ENCODE measurements at places on chromosomes 11 and 22. TPM values are rescaled to one million over a fixed set of nuclear protein-coding genes. Genes with fewer than 3 reads are reported as not detected.

Gene POU2AF2
- total RNA-seq: not detected

- DNase-seq: no peak
These were observed 234.5 kb upstream of the TBCEL start for GRCh38 chr11:120789391-120789790.

- DNase-seq: peak; percentile 26
These were observed 18.7 kb upstream of the JHY start for GRCh38 chr11:122863704-122864326.

Gene BATF2
- total RNA-seq: not detected

Gene NXPE4
- not detected for total RNA-seq

GRCh38 chr11:84476581-84476980 lies 1150.6 kb downstream of the DLG2 start:
- no peak for DNase-seq

- DNase-seq: no peak
These were observed 19.7 kb downstream of the GRAMD4 start for GRCh38 chr22:46639843-46640242.

- no peak for DNase-seq
These were observed 110.0 kb downstream of the TIMP3 start for GRCh38 chr22:32911503-32911902.

Gene OR5D14
- not detected for total RNA-seq

- no peak for DNase-seq
These were observed 47.9 kb downstream of the PPP6R3 start for GRCh38 chr11:68508425-68508824.

GRCh38 chr22:50367778-50368500 lies 24.8 kb downstream of the PPP6R2 start:
- DNase-seq: no peak

- no peak for DNase-seq
These were observed 237.2 kb downstream of the LRRC4C start for GRCh38 chr11:41222236-41222635.

- no peak for DNase-seq
These were observed 28.5 kb downstream of the RPUSD4 start for GRCh38 chr11:126182787-126183445.

DNA sequence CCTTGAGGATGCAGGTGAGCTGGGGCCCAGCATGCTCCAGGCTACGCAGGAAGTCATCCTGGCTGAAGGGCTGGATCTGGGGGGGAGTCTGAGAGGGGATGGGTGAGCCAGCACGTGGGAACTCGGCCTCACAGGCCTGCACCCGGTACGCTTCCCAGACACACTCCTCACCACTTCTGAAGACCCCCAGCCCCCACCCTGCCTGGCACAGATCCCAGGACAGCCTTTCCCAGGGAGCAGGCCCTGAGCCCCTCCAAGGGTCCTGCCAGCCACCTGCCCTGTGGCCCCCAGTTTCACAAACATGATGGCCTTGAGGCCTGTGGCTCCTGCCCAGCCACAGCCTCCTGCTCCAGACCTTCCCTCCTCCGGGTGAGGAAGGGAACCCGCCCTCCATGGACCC lies 5.6 kb upstream of the PLXNB2 start:
- no peak for DNase-seq

Gene DAGLA
- total RNA-seq: 0.15 TPM

DNA sequence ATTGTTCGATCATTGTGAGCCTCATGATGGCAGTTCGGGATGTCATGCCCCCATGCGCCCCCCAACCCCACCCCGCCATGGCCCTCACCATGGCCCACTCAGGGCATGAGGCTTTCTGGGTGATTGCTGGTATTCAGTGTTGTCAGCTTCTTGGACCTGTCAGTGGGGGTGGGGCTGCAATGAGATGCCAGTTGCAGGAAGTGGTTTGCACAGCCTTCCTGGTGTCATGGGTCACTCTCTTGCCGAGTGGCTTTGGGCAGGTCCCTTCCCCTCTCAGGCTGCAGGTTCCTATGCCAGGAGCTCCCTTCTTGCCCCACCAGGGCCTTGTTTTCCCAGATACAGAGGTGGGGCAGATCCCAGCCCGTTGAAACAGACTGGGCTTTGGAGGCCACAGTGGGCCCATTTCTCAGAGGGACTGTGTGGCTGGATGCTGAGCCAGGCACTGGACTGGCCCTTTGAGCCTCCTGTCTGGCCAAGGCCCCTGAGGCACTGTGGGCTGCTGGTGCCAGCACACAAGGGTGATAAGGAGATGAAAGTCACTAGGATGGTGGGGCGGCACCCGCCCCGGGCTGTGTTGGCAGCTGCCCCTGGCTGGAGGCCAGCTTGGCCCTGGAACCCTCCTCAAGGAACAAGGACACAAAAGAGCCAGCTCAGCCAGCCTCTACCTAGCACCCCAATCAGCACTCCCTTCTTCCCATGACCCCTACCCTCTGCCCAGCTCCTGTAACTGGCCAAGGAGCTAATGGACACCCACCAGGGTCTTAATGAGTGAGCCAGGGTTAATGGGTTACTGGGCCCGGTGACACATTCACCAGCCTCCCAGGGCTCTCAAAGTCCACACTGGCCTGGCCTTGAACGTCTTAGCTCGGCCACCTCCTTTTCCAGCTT lies 1.5 kb upstream of the GGT1 start:
- DNase-seq: no peak

GRCh38 chr11:66700742-66701141 lies 23.1 kb upstream of the RBM4B start:
- no peak for DNase-seq

Gene HEPN1
- total RNA-seq: not detected

Measured in T-cell (primary cell).